Foreskin keratinocyte (primary cell): ENCODE measurements at places on chromosomes 5 and 9. TPM values are rescaled to one million over a fixed set of nuclear protein-coding genes. Genes with fewer than 3 reads are reported as not detected.

- peak; percentile 27 for DNase-seq
These were observed 1.7 kb downstream of the RRAGA start for GRCh38 chr9:19050637-19051591.

DNA sequence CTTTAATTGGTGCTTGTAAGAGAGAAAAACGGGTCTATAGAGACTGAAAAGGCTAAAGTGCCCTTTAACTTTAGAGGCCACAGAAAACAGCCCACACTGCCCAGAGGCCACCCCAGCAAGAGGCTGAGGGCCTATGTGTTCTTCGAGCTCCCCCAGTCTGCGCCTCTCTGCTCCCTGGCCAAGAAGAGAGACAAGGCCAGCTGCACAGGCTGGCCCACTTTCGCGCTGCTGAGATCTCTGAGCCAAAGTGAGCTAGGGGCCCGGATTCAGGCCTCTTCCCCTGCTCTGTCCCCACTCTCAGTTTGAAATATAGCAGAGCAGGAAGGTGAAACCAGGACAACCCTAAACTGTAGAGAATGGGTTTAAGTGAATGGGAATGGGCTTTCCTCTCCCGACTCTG lies 132.0 kb upstream of the TRIM32 start:
- no peak for DNase-seq

- DNase-seq = no peak
These were observed 58.8 kb downstream of the PTBP3 start for GRCh38 chr9:112274600-112274999.

GRCh38 chr9:86486891-86487837 lies 133.0 kb upstream of the TUT7 start:
- peak; percentile 43 for DNase-seq

DNA sequence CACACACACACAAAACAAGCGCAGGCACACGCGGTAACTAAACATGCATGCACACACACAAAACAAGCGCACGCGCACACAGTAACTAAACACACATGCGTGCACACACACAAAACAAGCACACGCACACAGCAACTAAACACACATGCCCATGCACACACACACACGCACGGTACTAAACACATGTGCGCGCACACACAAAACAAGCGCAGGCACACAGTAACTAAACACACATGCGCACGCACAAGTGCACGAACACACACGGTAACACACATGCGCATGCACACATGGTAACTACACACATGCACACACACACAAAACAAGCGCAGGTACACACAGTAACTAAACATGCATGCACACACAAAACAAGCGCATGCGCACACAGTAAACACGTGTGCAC lies 19.9 kb upstream of the SLC6A3 start:
- no peak for DNase-seq

- no peak for DNase-seq
These were observed 250.4 kb upstream of the CHD1 start for GRCh38 chr5:99179206-99179605.

DNA sequence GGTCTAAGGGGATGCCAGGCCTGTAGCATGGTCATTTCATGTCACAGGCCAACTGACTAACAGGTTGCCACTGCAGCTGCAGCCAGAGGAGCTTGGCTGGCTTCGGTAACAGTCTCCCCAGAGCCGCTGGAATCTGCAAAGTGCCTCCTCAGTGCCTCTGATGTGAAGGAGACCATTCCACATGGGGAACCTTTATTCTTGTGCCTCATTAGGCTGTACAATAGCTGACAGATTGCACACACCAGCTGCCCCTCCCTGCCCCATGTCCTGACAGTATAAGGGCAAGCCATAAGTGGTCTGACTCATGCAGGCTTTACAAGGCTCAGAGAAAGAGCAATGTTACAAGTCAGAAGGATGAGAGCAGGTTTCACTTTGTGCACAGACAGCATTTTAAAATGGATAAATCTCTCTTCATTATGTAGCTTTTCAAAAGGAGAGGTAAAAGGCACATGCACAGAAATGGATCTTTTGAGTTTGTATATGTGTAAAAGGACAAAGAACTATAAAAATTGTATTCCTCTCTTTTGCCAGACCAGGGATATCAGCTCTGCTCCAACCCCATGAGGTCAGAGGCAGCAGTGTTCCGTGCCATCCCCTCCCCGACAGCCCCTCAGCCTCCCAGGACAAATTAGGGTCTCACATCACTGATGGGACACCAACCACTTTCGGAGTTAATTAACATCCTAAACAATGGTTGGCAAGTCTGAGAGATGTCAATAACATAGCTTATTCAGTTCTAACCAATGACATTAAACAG lies 467.8 kb downstream of the TMEM232 start:
- DNase-seq = peak; percentile 24

DNA sequence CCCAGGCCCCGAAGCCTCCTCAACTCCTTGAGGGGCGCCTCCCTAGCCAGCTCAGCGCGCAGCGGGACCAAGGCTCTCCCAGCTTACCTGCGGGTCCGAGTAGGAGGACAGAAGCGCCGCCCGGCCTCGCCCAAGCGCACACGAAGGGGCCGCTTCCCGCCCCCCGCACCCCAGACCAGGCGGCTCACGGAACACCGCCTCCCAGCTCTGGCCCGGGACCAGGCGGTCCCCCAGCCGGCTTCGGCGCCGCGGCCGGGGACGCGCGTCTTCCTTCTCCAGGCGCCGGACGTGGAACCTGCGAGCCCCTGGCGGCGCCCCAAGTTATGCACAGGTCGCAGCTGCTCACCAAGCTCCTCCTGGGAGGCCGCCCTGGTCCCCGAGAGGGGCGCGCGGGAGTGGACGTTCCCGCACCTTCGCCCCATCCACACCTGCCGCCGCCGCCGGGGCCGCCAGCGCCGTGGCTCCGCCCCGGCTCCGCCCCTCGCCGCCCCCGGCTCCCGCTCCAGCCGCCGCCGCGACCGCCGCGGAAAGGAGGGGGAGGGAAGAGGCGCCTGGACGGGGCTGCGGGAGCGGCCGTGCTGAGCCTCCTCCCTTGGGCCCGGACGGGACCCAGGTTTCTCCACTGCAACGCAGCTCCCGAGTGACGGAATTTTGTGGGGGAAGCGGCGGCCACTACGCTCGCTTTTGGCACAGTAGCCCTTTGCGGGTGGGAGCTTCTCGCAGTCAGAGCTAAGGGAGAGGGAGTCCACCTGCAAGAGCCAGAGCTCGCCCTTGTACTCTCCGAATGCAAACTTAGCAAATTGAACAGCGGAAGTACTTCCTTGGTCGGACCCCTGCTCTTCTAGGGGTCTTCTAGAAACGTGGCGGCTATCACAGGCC lies 77.5 kb upstream of the IFNE start:
- peak; percentile 57 for DNase-seq

DNA sequence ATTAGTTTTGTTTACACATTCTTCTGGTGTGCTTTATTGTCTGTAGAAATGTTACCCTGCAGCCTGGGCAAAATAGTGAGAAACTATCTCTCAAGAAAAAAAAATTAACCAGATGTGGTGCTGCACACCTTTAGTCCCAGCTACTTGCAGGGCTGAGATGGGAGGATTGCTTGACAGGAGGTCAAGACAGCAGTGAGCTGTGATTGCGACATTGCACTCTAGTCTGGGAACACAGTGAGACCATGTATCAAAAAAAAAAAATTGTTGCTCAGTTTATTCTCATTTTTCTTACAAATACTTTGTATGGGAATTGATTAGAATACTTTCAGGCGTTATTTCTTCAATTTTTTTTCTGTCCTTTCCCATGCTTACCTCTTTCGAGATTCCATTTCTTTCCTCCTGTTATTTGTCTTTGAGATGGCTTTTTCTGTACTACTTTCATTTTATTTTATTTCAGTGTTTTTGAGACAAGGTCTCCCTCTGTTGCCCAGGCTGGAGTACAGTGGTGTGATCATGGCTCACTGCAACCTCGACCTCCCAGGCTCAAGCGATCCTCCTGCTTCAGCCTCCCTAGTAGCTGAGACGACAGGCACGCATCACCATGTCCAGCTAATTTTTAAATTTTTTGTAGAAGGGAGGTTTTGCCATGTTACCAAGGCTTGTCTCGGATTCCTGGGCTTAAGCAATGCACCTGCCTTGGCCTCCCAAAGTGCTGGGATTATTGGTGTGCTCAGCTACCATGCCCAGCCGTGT lies 24.9 kb downstream of the TENT2 start:
- DNase-seq = no peak

- no peak for DNase-seq
These were observed 79.9 kb downstream of the GAPVD1 start for GRCh38 chr9:125341566-125341965.

GRCh38 chr9:7130266-7130820 lies 372.6 kb downstream of the KDM4C start:
- no peak for DNase-seq

DNA sequence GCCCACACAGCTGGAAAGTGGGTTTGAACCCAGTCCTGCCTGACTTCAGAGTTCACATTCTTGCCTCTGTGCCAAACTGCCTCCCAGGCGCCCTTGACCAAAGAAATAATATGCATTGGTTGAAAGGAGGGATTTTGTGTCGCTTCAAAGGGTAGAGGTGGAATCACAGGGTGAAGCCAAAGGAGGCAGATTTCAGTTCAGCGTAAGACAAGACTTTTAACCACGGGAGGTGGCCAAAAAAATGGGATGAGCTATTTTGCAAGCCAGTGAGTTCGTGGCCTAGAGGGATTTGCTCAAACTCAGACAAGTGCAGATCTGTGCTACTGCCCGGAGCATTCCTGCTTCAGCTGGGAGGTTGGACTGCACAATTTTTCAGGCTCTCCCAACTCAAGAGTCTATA lies 57.6 kb upstream of the RANBP3L start:
- no peak for DNase-seq

- DNase-seq = no peak
These were observed 42.6 kb upstream of the KCNN2 start for GRCh38 chr5:114319236-114319635.

- no peak for DNase-seq
These were observed 112.2 kb downstream of the MTX3 start for GRCh38 chr5:79878721-79879336.

- no peak for DNase-seq
These were observed 19.9 kb downstream of the IFNW1 start for GRCh38 chr9:21121595-21122251.

DNA sequence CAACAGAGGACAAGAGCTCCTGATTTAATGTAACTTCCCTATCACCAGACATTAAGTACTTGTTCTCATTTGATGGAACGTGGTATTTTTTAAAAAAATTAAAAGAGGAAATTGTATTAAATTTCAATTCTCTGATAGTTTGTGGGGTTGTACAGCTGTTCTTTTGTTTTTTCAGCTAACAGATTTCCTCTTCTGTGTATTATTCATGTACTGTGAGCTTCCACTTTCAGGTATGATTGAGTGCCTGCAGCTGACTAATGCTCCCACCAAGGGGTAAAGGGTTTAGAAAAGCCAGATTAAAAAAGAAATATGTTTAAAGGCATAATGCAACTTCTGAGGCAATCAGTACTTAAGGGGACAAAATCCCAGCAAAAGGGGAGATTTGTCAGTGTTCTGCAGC lies 117.7 kb upstream of the ACTBL2 start:
- no peak for DNase-seq

- no peak for DNase-seq
These were observed 27.3 kb upstream of the PHYKPL start for GRCh38 chr5:178259623-178260536.

DNA sequence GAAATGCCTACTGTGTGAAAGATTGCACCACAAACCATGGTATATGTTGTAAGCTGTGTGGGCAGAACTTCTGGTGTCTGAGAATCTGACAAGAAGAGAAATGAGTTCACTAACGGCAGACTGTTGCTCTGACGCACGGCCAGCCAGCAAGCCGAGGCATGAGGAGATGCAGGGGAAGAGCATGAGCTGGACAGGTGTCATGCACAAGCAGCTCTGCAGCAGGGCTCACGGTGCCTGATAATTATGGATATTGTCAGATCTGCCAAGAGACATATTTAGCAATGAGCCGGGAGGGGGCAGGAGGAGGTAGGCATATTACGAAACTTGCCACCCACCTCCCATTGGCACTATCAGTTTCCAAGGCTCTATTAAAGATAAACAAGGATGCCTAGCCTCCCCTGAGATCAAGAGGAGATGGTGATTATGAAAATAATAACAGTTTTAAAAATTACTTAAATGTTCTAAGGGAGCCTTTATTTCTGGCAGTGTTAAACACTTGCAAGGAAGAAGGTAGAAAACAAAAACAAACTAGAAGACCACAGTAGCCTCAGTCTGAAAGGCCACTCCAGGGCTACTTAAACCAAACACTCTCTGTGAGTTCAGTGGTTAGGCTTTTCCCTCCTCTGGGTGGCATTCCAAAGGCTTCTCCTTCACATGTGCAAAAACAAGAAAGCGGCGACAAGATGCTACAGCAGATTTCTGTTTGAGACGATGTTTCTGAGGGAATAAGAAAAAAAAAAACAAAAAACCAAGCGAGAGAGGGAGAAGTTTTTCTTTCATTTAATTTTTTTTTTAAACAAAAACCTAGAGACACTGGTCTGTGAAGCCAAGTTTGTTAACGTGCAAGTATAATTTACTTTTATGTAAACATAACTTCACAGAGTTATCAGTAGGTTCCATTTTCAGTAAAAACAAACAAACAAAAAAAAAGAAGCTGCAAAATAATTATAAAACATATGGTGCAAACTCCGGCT lies 339.5 kb downstream of the BNC2 start:
- DNase-seq = peak; percentile 93

DNA sequence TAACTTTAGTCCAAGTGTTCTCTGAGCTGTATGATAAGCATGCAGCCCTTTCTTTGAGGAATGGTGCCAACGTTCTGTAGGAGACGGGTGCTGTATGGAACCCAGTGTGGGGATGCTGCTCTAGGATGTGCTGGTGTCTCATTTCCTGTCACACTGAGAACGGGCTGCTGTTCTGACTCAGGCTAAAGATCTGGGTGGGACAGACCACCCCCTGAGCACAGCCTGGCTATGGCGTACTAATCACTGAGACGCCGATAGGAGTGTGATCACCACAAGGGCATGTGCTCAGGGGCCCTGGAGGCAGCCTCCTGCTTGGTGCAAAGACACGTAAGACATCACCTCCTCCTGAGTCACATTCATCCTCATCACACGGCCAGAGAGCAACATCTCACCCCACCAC lies 240.4 kb downstream of the IRX2 start:
- DNase-seq = no peak

DNA sequence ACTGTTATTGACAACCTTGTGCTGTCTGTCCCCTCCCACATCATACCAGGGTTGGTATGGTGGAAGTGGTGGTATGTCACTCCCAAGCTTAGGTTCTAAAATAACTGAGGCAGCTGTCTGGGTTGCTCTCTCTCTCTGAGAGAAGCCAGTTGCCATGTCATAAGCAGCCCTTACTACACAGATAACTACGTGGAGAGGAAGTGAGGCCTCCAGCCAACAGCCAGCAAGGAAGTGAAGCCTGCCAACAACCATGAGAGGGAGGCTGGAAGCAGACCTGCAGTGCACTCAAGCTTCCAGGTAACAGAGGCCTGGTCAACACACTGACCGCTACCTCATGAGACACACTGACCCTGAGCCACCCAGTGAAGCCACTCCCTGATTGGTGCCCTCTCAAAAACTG lies 18.6 kb downstream of the CTNNAL1 start:
- no peak for DNase-seq

GRCh38 chr9:137449931-137450538 lies 8.9 kb upstream of the ENTPD8 start:
- no peak for DNase-seq

GRCh38 chr9:14362175-14362574 lies 48.2 kb upstream of the NFIB start:
- no peak for DNase-seq

ZNF483 gene
- polyA plus RNA-seq = 0.17 and 0.25 TPM in 2 replicates

OR1Q1 gene
- polyA plus RNA-seq = not detected in 2 replicates

LRRC19 gene
- not detected in 2 replicates for polyA plus RNA-seq

SCGB3A2 gene
- polyA plus RNA-seq = not detected in 2 replicates

HSD17B3 gene
- 0.16 TPM in 1 of 2 replicates, not detected in the other for polyA plus RNA-seq

TLR4 gene
- not detected in 2 replicates for polyA plus RNA-seq

GGTA1 gene
- polyA plus RNA-seq = not detected in 2 replicates

FUT7 gene
- not detected in 2 replicates for polyA plus RNA-seq

PKD2L2 gene
- polyA plus RNA-seq = 0.04 TPM in 1 of 2 replicates, not detected in the other

PCDHA6 gene
- polyA plus RNA-seq = 0.02 and 0.04 TPM in 2 replicates
